ENCODE measurements at places on chromosomes 4 and X.

DNA sequence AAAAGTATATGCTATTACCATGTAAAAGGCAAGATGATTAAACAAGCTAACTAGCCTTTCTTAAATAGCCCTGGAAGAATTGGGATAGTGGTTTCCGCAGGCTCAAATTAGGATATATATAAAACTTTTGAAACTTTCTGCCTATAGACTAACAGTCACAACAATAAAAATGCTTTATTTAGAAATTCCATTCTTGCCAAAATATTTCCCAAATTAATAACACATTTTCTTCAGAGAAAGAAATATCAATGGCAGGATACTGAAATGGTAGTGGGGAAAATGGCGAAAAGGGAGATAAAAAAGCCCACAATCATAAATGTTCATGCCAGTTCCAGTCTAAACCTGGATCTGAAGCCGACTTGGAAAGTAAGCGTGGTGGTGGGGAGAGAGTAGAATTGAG is 56.0 kb downstream of the MAD2L1 start:
- DNase-seq: peak; percentile 36

DNA sequence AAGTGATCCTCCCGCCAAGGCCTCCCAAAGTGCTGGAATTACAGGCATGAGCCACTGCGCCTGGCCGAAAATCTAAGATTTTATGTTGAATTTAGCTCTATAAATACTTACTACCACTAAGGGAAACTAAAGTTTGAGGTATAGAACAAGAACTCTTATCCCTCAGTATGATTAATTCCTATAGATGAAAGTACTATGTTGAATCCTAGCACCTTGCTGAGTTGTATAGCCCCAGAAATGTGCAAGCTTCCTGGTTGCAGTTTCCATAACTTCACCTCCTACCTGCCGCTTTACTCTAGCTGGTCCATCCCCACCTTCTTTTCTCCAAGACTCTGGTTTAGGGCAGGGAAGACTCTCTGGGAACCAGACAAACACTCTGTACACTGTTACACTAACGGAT is 11.8 kb upstream of the TSPAN5 start:
- no peak for DNase-seq

- DNase-seq: no peak
Observed at GRCh38 chr4:153126137-153126536, 78.1 kb upstream of the TRIM2 start.

DNA sequence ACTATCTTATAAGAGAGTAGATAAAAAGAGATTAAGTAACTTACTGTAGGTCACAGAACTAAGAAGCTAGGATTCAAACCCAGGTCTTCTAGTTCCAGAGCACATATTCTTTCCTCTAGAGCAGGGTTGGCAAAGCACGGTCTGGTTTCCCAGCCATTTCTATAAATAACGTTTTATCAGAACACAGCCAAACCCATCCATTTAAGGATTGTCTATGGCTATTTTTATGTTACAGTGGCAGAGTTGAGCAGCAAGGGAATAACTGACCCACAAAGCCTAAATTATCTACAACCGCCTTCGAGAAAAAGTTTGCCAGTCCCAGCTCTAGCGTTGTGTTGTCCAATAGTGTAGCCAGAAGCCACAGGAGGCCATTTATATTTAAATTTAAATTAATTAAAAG is 7.5 kb downstream of the TMEM144 start:
- DNase-seq: no peak

GRCh38 chrX:9462456-9462855 is 2.4 kb upstream of the TBL1X start:
- DNase-seq: no peak

GRCh38 chr4:162229670-162230069 is 65.9 kb upstream of the FSTL5 start:
- DNase-seq: no peak

GRCh38 chrX:50202539-50202938 is 1.7 kb upstream of the AKAP4 start:
- no peak for DNase-seq

GRCh38 chrX:45747905-45748304 is 547.2 kb upstream of the DIPK2B start:
- no peak for DNase-seq

DNA sequence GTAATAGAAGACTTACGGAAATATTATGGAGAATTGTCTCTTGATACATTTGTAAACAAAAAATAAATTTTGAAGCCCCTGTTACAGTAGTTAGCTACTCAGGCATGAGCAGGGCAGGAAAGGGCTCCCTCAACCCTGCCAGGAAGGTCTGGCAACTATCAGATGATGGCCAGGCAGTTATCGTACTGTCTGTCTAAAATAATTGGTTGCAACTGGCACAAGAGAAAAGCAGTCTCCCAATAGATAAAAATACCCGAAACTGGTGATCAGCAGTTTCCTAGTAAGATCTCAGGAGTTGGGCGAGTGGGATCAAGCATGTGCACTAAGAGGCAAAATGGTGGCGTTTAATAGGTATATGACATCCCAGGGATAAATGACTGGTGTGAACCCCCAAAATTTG is 1336.3 kb downstream of the C4orf33 start:
- no peak for DNase-seq

DNA sequence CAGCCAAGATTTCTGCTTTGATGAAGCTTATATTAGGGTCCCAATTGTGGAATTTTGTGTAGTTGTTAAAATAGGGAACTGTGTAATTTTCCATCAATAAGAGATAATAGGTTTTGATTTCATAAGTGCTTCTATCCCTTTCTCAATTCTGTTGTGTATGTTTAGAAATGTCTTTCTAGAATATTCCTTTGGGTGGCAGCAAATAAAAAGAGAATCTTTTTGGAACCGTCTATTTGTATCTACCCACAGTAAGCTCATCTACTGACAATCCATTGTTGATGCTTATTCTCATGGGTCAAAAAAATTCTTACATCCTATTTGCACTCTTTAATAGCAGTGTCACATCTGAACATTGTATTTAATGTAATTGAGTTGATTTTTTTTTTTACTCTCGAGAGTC is 61.7 kb downstream of the TMA16 start:
- no peak for DNase-seq

DNA sequence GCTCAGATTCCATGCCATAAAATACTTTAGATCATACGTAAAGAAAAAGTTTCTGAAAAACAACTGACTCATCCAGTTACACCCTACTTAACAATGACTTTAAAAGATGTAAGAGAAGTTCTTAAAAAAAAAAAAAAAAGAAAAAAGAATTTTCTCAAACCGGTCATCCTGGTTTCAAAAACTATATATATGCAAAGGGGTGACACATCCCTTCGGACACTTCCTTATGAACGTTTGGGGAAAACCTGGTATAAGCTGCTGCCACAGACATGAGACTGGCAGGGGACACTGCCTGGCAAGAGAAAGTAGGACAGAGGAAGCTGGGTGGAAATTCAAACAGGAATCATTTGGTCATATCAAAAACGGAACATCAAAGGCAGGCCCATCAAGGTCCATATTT is 81.2 kb upstream of the PRSS48 start:
- no peak for DNase-seq

DNA sequence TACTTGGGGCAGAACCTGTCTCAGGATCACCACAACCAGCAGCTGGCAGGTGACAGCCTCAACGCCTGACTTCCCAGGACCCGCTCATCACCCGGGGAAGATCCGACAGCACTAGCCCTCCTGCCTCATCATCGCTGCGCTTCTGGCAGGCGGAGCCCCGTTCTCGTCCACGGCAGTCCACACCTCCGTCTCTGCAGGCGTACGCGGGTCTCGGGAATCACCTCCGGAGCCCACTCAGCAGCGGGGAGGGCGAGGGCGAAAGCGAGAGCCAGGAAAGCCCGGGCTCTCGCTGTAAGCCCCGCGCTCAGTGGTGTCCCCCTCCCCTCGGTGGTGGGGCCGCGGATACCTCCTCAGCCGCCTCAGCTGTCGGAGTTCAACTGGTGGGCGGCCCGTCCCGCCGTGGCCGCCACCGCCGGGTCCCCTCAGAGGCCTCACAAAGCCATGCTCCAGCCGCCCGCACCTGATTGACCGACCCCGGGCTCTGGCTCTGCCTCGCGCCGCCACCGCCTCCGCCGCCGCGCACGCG is 518 bp upstream of the CNKSR2 start:
- DNase-seq: no peak
